ENCODE measurements at places on chromosomes 11 and 22.

DNA sequence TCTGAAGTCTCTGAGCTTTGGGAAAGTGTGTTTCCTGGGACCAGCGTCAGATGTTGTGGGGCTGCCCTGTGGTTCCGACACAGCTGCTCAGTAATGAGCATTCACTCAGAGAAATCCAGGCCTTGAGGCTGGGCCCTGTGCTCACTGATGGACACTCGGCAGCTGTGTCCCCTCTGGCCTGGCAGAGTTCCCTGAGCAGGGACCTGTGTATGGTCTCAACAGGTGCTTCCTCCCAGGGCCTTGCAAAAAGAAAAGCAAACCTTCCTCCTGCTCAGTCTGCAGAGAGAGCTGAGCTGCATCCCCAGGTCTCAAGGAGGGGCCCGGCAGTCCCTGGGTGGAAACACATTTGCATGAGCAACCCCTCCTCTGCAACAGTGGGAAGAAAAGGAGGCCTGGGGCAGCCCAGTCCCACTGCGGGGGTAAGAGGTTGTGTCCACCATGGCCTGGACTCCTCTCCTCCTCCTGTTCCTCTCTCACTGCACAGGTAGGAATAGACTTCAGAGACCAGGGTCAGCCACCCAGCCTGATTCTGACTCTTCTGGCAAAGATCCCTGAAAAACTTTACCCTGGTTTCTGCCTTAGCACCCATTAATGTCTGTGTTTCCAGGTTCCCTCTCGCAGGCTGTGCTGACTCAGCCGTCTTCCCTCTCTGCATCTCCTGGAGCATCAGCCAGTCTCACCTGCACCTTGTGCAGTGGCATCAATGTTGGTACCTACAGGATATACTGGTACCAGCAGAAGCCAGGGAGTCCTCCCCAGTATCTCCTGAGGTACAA lies 131.2 kb downstream of the VPREB1 start:
- no peak for DNase-seq

- no peak for DNase-seq
Observed at GRCh38 chr22:25142102-25142501, 57.6 kb upstream of the CRYBB3 start.

DNA sequence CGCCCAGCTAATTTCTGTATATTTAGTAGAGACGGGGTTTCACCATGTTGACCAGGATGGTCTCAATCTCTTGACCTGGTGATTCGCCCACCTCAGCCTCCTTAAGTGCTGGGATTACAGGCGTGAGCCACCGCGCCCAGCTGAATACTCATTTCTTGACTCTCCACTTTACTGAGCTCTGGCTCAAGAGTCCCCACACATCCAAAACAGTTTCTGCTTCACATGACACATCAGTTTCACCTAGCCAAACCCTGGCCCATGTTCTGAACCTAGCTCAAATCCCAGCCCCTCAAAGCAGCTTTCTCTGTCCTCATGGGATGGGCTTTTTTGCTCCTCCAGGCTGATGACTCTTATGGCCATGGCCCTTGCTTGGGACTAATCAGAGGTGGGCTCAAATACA lies 9.8 kb downstream of the HYOU1 start:
- DNase-seq = no peak

GRCh38 chr22:27239520-27239919 lies 562.0 kb downstream of the MN1 start:
- DNase-seq = no peak

DNA sequence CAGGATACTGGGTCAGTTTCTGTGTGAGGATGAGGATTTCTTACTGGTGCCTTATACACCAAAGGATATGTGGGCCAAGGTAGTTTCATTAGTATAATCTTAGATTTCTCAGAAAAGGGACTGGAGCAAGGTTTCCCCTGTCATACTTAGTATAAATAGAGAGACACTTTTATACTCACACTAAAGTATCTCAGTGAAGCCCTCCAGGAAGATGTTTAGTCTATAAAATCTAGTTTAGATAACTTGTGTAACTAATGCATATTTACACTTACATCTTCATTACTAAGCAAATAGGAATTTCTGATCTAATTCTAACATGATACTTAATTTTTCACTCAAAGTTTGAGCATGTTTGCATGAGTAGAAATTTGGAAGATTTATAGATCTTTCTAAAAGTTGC lies 11.1 kb downstream of the EMSY start:
- DNase-seq = peak; percentile 6

- no peak for DNase-seq
Observed at GRCh38 chr11:124867700-124868099, 2.5 kb downstream of the ROBO3 start.

- no peak for DNase-seq
Observed at GRCh38 chr11:811446-812245, 1.9 kb downstream of the RPLP2 start.

DNA sequence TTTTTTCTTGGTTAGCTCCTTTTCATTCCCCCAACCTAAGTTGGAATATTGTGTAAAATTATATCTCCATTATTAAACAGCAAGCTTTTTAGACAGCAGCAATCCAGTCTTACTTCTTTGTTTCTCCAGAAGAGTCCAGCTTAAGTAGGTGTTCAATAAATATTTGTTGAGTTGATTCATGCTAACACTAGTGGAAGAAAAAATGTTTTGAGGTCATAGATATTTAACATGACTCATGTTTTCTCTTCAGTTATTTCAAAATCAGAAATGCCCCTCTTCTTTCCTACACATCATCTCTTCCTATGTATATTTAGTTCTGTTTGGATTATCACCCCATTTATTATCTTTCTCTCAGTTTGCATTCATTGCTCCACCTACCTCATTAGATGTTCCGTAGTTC lies 20.3 kb downstream of the CCDC83 start:
- no peak for DNase-seq

- DNase-seq = no peak
Observed at GRCh38 chr11:17887779-17888178, 125.1 kb downstream of the SERGEF start.

DNA sequence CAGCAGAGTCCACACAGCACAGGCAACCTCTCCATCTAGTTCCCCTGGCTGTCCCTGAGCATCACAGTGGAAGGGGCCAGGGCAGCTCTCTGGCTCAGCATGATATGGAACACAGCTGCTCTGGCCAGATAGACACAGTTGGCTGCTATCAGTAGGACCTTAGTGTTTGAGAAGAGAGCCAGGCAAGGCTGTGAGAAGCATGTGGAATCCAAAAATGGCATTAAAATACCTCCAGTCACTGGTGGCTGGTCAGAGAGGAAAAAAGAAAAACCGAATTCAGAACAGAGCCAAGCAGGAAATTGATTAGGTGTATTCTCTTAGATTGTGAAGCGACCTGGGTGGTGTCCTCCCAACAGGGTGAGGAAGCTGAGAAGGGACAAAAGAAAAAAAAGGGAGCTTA lies 27.9 kb downstream of the SERPINH1 start:
- peak; percentile 54 for DNase-seq

DNA sequence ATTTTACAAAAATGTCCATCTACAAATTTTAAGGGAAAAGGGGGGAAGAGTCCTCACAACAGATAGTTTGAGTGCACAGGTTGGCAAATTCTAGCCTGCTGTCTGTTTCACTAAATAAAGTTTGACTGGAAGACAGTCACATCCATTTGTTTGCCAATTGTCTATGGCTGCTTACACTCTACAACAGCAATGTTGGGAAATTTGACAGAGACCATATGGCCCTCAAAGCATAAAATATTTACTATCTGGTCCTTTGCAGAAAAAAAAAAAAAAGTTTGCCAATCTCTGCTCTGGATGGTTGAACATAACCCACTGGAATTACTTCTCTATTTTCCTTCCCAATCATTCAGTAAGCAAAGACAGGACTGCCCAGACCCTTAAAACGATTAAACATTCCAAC lies 88.2 kb downstream of the FCHSD2 start:
- DNase-seq = peak; percentile 38

DNA sequence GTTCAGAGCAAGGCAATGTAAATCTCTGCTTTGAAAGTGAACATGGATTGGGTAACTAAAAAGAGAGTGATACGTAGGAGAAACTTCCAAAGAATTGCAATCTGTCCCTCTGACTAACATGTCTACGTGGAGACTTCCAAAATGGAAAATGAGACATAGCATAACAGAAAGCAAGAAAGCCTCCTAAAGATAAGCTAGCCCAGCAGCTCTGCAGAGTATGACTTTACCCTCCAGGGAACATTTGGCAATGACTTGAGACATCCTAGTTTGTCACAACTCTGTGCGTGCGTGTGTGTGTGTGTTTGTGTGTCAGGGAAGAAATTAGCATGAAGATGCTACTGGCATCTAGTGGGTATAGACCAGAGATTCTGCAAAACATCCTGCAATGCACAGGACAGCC lies 817.4 kb downstream of the NTM start:
- no peak for DNase-seq

- no peak for DNase-seq
Observed at GRCh38 chr11:31619980-31620379, 110.4 kb downstream of the ELP4 start.

DNA sequence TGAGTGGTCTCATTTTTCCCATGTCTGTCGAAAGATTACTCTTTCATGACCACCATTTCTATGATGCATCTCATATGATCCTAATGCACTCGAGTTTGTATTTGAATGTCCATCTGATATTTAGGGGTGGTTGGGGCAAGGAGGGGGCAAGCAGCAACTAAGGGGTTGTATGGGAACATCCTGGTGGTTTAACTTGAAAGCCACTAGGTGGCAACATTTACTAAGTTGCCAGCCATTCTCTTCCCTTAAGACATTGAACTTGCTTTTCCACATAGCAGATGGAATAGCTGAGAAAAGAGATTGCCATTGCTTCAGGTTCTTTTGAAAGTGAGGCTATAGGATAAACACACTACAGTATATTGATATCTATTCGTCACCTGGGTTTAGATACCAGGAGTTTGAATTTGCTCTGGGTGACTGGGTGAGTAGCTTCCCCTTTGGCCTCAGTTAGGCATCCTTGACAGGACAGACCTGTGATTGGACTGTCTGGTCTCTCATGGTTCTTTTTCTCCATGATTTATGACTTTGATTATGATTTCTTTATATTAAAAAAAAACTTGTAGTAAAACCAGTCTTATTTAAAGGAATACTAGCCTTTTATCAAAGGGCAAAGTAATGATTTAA lies 32.4 kb downstream of the NF2 start:
- peak; percentile 40 for DNase-seq

- DNase-seq = peak; percentile 35
Observed at GRCh38 chr11:57675176-57675941, 7.4 kb downstream of the ZDHHC5 start.

GRCh38 chr11:48109046-48109666 lies 107.5 kb upstream of the OR4B1 start:
- DNase-seq = peak; percentile 50

DNA sequence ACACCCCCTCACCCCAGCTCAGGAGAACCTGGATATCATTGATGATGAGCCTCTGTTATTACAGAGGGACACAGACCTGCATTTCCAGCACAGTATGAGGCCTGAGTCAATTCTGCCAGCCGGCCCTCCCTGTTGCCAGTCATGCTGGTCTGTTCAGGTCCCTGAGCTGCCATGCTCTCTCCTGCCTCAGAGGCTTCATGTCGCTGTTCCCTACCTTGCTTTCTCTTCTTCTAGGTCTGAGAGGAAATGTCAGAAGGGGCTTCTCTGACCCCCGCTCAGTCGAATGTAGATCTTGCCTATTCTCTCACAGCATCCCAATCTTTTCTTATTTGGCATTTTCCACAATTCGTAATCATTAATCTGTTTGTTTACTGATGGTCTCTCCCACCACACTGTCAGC lies 21.8 kb upstream of the ABCC8 start:
- no peak for DNase-seq

GRCh38 chr11:9669954-9670353 lies 6.1 kb downstream of the SWAP70 start:
- DNase-seq = no peak

GRCh38 chr22:43923631-43924464 lies at the start of gene PNPLA3:
PNPLA3 (plus strand) TSS chr22:43923805; CDS start chr22:43923912, 107 bp downstream.
- DNase-seq = peak; percentile 93

DNA sequence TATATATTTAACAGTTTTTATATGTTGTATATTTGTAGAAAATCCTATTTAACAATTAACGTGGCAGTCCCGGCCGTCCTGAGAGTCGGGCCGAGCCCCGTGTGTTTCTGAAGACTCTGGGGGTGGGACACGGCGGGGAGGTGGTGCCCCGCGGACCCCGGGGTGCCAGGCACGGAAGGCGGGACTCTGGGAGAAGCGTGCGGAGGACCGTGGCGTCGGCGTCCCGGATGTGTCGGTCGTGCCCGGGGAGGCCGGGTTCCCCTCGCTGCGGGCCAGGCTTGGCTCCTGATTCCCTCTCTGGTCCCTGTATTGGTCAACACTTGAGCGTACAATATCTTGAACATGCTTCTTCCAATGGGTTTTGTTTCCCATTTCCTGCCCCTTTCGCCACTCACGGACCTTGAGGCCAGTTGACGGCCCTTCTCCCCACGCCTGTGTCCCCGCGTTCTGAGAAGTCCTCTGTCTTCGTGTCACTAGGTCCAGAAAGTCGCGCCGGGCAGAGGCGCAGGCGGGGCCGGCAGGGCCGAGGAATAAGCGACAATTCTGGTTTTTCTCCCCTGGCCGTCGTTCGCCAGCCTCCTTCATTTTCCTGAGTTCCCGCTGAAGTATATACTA lies 1076.7 kb downstream of the BRD1 start:
- no peak for DNase-seq

- DNase-seq = peak; percentile 2
Observed at GRCh38 chr11:84524422-84525051, 1102.6 kb downstream of the DLG2 start.

GRCh38 chr11:24093375-24093774 lies 403.5 kb upstream of the LUZP2 start:
- no peak for DNase-seq

- no peak for DNase-seq
Observed at GRCh38 chr11:5809122-5809519, 397 bp downstream of the OR52N2 start.

- no peak for DNase-seq
Observed at GRCh38 chr22:38946771-38947170, 10.6 kb upstream of the APOBEC3A start.

DNA sequence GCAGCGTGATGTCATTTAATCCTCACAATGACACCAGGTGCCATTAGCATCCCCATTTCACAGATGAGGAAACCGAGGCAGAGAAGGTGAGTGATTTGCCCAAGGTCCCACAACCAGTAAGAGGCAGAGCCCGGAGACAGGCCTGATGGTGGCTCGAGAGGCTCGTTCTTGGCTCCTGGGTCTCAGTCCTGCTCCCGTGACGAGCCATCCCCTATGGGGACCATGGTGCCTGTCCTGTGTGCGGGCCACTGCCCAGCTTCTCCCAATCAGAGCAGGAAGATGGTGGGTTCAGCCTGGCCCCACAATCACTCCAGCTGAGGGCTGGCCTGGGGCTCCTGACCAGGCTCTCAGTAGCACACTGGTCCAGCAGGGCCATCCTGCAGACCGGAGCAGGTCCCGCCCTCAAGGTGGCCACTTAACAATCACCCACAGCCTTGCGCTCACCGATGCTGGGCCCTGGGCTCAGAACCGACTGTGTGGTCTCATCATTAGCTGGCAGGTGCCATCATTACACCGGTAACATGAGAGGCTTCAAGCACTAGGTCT lies 3.6 kb downstream of the ALDH3B1 start:
- DNase-seq = no peak
